ENCODE measurements at places on chromosomes 12 and 14.

GRCh38 chr12:116172224-116172849 lies 105.2 kb downstream of the MED13L start:
- no peak for DNase-seq

GRCh38 chr12:112740387-112740934 lies 51.1 kb upstream of the RPH3A start:
- no peak for DNase-seq

GRCh38 chr12:104747955-104748354 lies 210.1 kb downstream of the SLC41A2 start:
- DNase-seq, result no peak

DNA sequence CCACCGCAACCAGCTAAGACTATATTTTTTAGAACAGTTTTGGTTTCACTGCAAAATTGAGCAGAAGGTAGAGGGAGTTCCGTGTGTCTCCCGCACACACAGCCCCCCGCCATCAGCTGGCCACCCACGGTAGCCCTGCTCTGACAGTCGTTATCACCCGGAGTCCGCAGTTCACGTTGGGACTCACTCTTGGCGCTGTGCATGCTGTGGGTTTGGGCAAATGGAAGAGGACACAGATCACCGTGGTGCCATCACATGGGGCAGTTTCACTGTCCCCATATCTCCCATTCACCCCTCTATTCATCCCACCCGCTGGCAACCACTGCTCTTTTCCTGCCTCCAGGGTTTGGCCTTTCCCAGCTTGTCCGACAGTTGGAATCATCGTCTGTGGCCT lies 31.8 kb upstream of the ULK1 start:
- DNase-seq, result no peak

DNA sequence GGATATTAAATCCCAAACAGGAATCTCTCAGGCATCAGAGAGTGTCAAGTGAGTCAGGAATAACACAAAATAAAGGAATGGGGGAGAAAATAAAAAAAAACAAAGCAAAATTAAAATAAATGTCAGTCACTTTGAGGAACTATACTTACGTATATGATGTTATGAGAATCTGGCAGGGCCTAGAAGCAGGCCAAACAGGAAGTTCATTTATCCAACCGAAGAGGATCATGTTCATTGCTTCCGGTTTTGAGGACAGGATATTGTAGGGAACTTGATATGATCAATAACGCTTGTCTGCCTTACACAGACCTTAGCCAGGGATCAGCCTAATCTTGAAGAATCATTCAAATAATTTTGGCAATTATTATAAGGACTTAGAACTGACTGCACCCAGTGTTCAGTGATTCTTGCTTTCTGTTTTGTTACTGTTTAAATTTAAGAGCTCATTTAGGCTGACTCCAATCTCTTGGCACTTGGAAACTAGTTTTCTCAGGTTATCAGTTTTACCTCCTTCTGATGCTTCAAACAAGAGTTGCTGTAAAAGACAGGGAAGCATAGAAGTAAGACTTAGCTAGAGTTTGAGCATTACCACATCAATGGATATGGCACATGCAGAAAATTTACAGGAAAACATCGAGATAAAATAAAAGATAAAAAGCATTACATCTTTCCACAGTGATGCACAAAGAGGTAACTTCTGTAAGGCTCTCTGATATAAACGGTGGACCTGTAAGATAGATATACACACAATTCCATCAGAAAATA lies 53.4 kb downstream of the ZFC3H1 start:
- DNase-seq, result no peak

DNA sequence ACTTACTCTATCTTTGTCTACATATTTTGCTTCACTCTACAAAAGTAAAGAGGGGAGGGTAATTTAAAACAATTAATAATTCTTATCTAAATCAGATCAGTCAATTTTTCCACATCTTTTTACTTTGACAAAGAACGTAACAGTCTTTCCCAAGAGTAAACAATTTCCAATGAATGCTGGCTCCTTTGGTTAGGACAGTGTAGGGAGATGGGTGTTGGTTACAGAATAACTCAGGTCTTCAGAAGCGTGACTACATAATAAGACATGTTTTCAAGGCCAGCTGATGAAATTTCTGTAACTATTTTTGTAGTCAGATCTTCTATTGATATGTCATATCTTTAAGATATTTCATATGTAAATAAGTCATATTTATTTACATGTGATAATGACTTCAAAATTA lies 183.0 kb upstream of the CAND1 start:
- no peak for DNase-seq

GRCh38 chr12:112322441-112322840 lies 59.8 kb downstream of the HECTD4 start:
- no peak for DNase-seq

DNA sequence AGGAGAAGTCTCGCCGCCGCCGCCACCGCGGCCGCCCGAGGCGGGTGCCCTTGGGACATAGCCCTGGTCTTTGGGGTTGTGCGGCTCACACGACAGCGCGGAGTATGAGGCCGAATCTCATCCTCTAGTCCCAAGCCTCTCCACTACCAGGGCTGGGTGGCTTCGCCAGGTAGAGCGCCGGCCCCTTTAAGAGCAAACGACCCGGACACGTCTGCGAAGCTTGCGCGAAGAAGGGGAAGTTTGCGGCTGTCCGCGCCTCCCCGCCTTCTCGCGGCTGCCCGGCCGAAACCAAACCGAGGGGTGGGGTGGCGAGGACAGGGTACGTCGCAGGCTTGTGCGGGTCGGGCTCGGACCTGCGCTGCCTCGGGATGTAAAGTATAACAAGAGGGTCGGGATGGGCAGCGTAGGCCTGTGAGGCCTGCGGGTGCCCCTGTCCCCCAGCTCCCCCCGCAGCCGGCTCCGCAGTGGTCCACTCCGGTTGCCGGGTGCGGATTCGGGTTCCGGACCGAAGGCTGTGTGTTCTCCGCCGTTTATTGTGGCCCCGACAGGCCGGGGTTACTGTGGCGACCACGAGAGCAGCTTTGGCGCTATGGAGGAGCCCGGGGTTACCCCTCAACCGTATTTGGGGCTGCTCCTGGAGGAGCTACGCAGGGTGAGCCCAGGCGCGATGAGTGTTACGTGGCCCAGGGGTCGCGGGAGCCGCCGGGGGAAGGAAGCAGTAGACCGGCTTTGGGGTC lies 33.3 kb downstream of the MIA2 start:
- DNase-seq, result peak; percentile 48

- DNase-seq, result no peak
Measured at GRCh38 chr12:20184514-20184913, 183.8 kb upstream of the PDE3A start.

GRCh38 chr12:12916135-12916944 lies 25.0 kb downstream of the GPRC5A start:
- peak; percentile 72 for DNase-seq

DNA sequence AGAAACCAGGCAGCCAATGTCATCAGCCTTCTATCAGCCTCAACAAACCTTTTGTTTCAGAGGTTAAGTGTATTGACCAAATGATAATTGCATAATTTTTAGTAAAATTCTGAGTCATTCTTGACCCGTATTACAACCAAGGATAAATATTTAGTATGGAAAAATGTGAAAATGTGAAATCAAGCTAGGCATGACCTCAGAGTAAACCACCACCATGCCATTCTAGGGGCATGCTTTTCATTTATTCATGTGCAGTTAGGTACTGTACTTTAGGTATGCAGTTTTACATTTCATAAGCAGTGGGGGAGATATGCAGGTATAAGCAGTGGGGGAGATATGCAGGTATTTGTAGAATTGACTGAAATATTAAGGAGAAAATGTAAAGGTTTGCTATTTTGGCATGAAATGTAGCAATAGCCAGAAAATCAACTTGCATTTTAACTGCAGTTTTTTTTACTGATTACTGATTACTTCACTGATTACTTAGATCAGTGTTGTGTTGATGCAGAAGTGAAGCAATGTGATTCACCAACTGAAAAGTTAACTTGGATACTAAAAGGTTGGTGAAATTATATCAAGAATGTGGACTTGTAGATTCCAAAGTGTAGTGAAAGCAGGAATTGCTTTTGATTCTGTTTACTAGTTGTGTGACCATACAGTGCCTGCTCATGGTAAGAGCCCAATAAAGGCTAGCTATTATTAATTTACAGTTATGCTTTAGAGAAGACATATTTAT lies 184.2 kb downstream of the ESR2 start:
- DNase-seq, result no peak

All from stimulated activated CD8-positive, alpha-beta memory T cell treated with anti-CD3 and anti-CD28 coated beads, Interleukin-7, amount 100 ng/mL, for 1 hour (primary cell).